ENCODE measurements at places on chromosomes 6 and 20. TPM values are rescaled to one million over a fixed set of nuclear protein-coding genes. Genes with fewer than 3 reads are reported as not detected.

The AARS2 gene
- 14.2 TPM for total RNA-seq

The KLC4 gene
- total RNA-seq: 37.4 TPM

The GPRC6A gene
- total RNA-seq: not detected

The APCDD1L gene
- not detected for total RNA-seq

The ZSCAN23 gene
- total RNA-seq: 0.36 TPM

The PNISR gene
- total RNA-seq: 308 TPM

The LPIN3 gene
- total RNA-seq: 0.07 TPM

The SHLD1 gene
- 6.6 TPM for total RNA-seq

The POM121L2 gene
- not detected for total RNA-seq

The HSD17B8 gene
- 7.7 TPM for total RNA-seq

The PPP1R3G gene
- total RNA-seq: not detected

The LST1 gene
- 25.4 TPM for total RNA-seq

The LY6G6C gene
- total RNA-seq: not detected

The CDH4 gene
- total RNA-seq: not detected

The C20orf141 gene
- not detected for total RNA-seq

The SYCP2 gene
- 5.9 TPM for total RNA-seq

The SNRPB2 gene
- total RNA-seq: 40.5 TPM

The ULBP2 gene
- 2.4 TPM for total RNA-seq

The SIRPA gene
- total RNA-seq: 7.5 TPM
